ENCODE measurements at places on chromosomes 5 and 9. TPM values are rescaled to one million over a fixed set of nuclear protein-coding genes. Genes with fewer than 3 reads are reported as not detected.

The BTNL9 gene
- 0.21 TPM for polyA plus RNA-seq

The ACSL6 gene
- 0.76 TPM for polyA plus RNA-seq

The PFN3 gene
- polyA plus RNA-seq: 3.1 TPM

The GCNT1 gene
- 4.2 TPM for polyA plus RNA-seq

The HACD4 gene
- 1.3 TPM for polyA plus RNA-seq

The KIAA1191 gene
- 52.3 TPM for polyA plus RNA-seq

The SLC25A2 gene
- polyA plus RNA-seq: not detected

The PDLIM4 gene
- polyA plus RNA-seq: 28.0 TPM
